ENCODE measurements at places on chromosomes 2 and 18.

GRCh38 chr18:11425211-11425610 is 184.2 kb upstream of the SLC35G4 start:
- DNase-seq: no peak

DNA sequence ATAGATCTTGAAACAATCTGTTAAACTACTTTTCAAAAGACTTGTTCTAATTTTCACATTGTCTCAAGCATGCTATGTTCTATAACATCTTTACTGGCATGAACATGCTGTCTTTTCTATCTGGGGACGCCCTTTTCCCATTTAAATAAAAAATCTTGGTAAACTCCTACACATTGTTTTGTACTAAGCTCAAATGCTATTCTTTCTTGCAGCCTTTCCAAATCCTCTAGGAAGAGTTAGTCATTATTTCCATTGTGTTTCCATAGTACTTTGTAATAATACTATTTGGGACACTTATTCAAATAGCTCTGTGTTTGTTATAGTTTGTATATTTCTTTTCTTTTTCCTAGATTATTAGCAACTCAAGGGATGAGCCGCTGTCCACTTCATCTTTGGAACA is 828.6 kb upstream of the FSHR start:
- no peak for DNase-seq

DNA sequence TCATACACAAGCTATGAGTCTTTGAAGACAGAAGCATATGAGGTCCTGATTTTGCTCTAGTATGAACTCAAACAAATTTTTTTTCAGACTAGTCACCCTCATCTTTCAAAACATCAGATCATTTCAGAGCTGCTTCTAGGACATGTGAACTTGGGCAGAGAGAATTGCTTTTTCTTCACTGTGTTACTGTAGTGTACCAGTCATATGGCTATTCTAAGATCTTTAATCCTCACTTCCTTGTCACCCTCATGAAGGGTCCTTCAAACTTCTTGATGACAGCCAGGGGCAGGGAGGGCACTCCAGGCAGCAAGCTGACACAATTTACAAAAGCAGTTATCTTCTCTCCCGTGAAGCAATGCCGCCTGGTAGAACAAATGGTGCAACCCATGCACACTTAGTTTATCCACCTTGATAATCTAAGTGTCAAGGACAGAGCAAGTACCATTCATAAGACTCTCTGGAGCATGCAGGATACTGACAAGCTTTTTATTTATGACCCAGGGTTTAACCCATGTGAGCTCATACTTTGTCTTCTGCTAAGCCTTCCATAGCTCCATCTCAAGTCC is 200.6 kb downstream of the DPP10 start:
- DNase-seq: no peak

- DNase-seq: no peak
Measured at GRCh38 chr2:70043252-70043875, 43.9 kb upstream of the PCBP1 start.

- DNase-seq: peak; percentile 4
Measured at GRCh38 chr18:21194871-21195771, 46.9 kb upstream of the GREB1L start.

GRCh38 chr2:217836901-217837491 is 165.8 kb downstream of the TNS1 start:
- DNase-seq: no peak

- no peak for DNase-seq
Measured at GRCh38 chr2:114421781-114422180, 20.7 kb upstream of the DPP10 start.

- no peak for DNase-seq
Measured at GRCh38 chr2:98281607-98282006, 64.6 kb upstream of the CNGA3 start.

DNA sequence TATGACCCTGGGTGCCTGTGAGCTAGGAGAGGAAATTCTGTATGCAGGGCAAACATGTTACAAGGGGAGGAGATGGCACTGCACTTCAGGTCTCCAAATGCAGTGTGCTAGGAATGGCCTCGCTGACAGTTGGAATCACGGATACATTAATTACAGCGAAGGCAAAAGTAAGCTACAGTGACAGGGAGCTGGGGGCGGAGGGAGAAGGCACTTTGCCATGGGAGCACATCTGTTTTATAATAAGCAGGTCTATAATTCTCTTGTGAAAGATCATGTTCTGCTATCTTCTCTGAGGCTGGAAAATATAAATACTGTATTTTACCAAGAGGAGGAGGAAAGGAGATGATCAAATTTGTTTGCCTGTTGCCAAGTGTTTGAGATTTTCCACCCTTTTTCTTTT is 56.3 kb upstream of the FZD5 start:
- DNase-seq: no peak

- DNase-seq: no peak
Measured at GRCh38 chr2:135299658-135300244, 231.3 kb downstream of the ZRANB3 start.

DNA sequence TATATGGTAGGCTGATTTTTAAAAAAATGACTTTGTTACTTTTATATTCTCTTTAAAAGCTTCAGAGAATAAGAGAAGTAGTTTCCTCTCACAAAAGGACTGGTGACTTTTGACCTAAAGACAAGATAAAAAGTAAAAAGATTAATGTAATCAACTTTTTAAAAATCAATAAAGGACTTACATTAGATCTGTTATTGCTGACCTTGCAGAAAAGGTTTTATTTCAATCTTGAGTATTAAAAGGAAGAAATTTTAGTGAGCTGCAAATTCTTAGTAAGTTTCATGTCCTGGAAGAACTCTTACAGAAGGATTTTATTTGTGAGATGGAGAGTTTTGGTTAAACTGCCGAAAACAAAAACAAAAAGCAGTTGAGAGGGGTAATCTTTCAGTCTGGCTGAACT is 2.2 kb upstream of the GAREM1 start:
- DNase-seq: no peak

GRCh38 chr2:157492189-157492773 is 48.4 kb upstream of the CYTIP start:
- peak; percentile 42 for DNase-seq

- no peak for DNase-seq
Measured at GRCh38 chr2:3151153-3151918, 226.3 kb downstream of the EIPR1 start.

DNA sequence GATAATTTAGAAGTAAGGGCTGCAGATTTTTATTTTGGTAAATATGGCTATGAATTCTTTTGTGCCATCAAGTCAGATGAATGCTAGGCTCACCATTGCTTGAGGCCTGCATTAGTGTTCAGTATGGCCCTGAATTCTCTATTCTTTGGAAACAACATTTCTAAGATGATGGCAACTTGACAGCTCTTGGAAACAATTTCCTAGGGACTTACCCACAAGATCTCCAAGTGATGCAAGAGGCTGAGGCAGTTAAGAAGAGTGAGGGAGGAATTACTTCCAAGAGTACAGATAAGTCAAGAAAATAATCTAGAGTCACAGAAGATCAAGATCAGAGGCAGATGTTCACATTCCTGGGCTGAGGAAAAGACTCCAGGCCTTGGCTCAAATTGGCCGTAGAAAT is 129.1 kb downstream of the NRP2 start:
- DNase-seq: no peak
